ENCODE measurements at places on chromosomes 4 and X.
A peak's percentile ranks its signal among the peaks of the same experiment; 100 is the strongest.

DNA sequence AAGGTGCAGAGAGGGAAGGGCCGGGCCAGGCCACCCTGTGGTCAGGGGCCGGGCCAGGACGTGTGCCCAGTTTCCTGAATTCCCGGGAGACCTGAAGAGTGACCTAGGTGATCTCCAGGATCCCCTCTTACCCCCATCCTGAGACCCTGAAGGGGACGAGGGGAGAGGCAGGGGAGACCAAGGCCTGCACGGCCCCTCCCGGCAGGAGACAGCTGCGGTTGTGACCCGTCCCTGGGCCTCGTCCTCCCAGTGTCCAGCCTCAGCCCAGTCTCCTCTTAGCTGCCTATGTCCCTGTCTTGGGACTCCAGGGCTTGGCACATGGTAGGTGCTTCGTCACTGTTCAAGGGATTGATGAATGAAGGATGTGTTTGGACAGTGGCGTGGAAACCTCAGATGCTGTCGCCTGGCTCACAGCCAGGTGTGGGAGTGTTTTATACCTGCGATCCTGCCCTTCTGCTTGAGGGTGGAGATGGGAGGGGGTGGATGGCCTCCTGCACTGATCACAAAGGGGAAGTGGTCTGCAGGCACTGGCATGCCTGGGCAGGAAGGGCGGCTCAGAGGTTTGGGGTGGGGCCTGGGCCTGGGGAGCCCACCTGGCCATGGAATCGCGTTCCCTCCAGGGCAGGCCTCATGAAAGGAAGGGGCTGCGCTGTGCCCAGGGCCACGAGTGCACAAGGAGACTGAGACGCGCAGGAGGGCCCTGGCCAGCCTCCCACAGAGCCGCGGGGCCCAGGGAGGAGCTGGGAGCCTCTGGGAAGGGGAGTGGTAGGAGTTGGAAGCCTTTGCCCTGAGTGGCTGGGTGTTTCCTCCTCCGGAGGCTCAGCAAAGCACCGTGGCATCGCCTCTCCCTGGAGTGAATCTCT is 6.9 kb downstream of the SH3TC1 start:
- DNase-seq: peak; percentile 82

GRCh38 chrX:43676971-43677572 is 21.0 kb downstream of the MAOA start:
- DNase-seq: no peak

- DNase-seq: no peak
These were observed 9.9 kb downstream of the HMX1 start for GRCh38 chr4:8861576-8862295.

DNA sequence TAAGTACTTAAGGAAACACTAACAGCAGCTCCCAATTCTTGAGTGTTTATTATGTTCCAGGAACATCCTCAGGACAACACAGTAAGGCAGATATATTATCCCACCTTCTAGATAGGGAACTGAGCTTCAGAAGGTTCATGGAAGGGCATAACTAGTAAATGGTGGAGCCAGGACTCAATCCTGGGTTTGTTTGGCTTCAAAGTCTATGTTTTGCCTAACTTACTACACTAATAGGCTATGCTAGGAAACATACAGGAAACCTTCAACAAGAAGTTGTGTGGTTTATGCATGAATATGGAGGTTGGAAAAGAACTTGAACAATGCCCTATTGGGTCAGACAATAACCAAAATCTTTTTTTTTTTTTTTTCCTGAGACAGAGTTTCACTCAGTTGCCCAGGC is 72.5 kb upstream of the GPR34 start:
- no peak for DNase-seq

DNA sequence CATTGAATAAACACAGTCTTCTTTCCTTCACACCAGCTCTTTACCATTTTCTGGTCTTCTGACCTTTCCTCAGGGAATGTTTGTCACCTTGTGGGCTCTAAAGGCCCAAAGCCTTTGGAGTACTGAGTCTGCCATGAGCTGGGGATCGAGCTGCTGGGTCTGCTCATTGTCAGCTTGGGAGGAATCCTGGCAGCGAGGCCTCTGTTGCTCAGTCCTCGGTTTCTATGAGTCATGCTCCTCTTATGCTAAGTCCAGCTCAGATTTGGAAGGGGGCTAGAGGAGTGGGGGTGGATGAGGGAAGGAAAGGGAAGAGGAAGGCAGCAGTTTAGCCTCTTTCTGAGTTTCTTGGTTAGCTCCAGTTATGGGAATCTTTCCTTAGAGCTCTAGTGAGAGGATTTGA is 31.1 kb downstream of the NHSL2 start:
- DNase-seq: peak; percentile 60

GRCh38 chr4:56657818-56658217 is 23.3 kb downstream of the HOPX start:
- DNase-seq: no peak

DNA sequence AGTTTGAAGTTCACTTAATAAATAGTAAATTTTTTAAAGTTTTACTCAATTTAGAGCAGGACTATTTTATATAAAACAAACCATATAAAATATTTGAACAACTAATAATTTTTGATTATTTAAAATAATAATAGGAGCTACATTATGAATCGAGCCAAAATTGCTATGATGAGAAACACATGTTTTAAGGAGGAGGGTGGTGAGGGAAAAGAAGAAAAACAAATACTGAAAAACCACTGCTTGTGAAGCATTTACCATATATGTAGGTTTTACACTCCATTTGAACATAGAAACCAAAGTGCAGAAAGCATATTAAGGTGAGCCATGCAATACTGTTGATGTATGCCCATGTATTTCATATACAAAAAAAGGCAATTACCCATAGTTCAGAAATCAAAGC is 448.9 kb downstream of the FSTL5 start:
- no peak for DNase-seq

GRCh38 chr4:127782025-127782274 is 172 bp upstream of the HSPA4L start:
- peak; percentile 76 for DNase-seq

Measured in NCI-H226 (cell line).